AG04450 (cell line): ENCODE measurements at places on chromosomes 7 and 10.

DNA sequence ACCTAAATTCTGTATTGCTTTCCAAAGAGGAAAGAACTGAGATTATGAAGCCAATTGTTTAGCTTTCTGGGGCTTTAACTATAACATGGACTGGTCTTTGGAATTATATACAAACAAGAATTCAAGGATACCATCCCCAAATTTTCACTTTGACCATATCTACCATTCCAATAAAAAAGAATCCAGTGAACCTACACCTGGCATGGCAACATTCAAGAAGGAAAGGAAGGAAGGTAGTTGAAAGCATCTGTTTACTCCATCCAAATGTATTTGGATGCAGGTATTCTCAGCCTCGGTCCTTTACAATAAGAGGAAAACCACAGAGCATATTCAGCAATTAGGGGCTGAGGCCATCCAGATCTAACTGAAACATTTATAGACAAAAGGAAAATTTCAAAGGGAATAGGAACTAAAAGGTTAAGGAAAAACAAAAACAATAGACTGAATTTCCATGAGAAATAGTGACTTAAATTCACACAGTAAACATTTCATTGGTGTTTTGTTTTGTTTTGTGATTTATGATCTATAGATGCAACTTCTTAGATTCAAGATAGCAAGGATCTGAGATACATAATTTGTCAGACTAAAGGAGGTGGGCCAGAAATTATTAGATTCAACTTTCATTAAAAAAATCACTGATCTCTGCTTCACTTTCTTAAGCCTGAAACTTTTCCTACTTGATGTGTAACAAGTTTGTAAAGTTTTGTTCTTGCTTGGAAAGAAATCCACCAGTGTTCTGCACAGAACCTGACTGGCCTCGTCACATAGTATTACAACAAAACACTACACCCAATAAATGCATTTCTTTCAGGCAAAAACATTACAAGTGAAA is 12.7 kb downstream of the SKIDA1 start:
- DNase-seq = no peak

GRCh38 chr10:91200314-91201212 is 19.9 kb upstream of the PCGF5 start:
- no peak for DNase-seq

DNA sequence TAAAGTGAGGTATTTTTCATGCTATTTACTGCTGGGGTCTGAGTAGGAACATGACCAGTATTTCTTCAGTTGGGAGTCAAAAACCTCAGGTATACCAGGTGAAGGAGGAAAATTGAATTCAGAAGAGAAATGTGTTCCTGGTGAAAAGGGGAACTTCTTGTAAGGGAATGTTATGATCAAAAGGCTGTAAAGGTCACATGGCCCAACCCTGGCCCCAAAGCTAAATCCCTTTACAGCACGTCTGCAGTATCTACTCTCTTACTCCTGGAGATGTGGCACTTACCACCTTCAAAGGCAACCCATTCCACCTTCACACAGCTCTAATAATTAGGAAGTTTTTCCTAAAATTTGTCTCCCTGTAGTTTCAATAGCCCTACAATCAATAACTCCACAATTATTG is 15.2 kb downstream of the PIK3AP1 start:
- no peak for DNase-seq

GRCh38 chr7:254337-255037 is 35.5 kb upstream of the FOXL3 start:
- DNase-seq = no peak

DNA sequence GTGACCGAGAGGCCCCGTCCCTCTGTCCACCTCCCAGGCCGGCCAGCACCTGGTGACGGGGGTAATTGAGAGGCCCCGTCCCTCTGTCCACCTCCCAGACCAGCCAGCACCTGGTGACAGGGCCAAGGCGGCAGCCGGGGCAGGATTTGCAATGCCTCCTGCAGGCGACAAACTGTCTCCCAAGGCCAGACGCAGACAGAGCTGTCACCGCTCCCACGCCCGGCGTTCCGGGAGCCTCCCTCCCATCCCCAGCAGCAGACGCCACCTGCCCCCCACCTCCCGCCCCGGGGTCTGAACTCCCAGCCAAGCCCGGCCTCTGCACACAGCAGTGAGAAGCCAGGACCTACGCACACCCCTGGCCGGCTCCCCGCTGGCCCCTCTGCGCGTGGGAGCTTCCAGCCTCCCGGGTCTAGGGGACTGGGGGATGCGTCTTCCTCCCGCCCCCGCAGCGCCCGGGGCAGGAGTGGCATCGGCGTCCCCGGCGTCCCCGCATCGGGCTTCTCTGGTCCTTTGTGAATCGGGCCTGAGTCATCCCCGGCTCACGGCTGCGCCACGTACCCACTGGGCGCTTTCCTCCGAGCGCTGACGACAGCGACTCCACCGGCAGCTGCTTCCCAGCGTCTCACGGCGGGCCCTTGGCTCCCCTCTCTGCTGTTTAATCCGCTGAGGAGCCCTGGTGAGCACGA is 95.1 kb upstream of the DIP2C start:
- peak; percentile 42 for DNase-seq

GRCh38 chr7:155469311-155470185 is 11.6 kb downstream of the EN2 start:
- no peak for DNase-seq

DNA sequence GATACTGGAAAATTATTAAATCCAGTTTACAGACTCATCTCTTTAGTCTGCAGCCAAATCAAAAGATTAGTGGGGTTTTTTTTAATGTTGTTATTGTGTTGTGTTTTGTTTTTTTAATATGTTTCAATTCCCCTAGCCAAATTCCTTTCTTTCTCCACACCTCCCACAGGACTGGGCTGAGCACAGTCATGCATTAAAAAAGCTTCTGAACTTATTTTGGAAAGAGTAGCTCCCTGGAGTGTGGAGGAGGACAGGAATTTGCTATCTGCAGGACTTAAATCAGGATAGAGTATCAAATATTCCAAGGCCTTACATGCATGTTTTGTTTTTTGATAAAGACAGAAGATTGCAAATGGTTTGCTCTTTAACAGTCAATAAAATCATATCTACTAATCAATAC is 90.7 kb downstream of the GNAI1 start:
- DNase-seq = no peak

DNA sequence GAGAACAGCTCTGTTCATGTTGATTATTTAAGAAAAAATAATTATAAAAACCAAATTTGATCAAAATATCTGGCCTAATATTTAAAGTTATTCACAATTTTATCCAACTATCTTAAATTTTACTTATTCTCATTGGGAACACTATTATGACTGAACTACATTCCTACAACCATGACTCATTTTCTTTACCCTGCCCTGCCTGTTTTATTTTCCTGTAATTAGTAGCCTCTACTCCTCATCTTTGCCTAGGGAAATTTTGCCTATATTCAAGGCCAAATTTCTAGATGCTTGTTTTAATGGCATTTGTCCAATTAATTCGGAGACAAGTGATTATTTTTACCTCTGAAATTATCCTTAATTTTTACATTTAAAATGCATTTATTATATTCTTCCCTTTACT is 289.7 kb upstream of the TMEM229A start:
- no peak for DNase-seq

DNA sequence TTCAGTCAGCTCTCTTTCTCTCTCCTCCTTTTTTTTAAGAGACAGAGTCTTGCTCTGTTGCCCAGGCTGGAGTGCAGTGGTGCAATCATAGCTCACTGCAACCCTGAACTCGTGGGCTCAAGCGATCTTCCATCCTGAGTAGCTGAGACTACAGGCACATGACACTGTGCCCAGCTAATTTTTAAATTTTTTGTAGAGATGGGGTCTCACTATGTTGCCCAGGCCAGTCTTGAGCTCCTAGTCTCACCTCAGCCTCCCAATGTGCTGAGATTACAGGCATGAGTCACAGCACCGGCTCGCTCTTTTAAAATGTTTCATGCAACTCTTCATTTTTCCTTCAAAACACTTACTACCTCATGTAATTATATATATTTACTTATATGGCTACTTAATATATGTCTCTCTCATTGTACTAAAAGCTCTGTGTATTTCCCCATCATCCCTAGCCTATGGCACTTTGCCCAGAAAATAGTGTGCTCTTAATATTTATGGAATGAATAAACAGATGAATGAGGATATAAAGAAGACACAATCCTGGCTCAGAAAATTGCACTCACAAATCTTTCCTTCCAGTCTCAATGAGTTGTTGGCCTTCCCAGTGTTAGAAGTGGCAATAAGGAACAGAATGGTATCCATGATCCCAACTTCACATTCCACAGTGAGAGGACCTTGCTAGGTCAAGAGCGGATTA is 33.9 kb downstream of the EBLN1 start:
- DNase-seq = no peak
